ENCODE measurements at places on chromosomes 2 and 18.

DNA sequence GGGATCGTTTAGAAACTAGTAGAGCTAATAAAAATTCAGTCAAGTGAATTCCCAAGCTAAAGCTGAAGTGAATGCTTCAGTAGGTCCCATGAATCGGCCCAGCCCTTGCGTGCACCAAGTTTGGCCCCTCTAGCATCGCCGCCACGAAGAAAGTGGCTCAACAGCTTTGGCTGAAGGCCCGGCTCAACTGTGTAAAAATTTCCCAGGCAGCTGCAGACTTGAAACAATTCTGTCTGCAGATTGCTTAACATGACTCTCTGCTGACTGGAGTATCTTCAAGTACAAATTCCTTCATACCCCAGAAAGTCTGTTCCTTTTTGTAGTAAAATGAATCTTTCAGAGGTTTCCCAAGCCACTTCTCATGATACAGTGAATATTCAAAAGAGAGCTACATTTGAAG is 32.7 kb downstream of the ALMS1 start:
- DNase-seq = no peak

- DNase-seq = no peak
Measured at GRCh38 chr2:60644951-60645350, 91.5 kb upstream of the BCL11A start.

- DNase-seq = no peak
Measured at GRCh38 chr2:149465873-149466272, 121.7 kb downstream of the MMADHC start.

DNA sequence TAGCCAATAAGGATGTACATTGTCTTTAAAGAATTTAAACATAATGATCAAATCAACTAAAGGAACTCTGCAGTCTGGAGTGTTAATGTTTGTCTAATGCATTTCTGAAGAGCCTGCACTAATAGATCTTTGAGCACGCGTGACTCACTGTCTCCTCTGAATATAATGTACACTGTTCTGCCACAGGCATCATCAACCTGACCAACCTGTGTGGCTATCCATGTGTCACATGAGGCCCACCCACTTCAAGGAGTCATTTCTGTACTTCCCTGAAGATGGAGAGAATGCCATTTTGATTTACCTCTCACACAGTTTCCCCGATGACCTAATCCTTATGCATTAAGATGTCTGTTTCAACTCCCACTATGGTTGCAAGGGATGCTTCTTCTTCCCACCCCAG is 434.0 kb upstream of the SPHKAP start:
- DNase-seq = no peak

DNA sequence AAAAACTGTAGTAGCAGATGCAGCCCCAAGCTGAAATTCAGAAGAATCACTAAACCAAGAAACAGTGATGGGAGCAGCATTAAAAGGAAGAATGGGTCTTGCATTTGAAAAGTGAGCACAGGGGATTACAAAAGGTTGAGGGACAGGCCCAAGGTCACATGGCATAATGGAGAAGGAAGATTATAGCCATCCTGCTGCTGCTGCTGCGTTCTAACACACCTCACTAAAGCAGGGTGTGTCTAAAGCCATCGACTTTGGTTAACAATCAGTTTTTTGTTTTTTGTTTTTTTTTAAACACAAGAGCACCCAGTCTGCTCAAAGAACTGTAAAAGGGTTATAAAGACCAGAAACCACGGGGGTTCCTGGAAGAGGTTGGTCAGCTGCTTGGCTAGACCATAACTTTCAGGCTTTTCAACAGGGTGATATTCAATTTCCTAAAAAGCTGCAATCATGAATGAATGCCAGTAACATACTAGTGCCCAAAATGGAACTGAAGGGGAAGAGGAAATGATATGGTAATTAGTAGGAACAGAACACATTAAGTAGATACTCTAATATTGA is 102.6 kb downstream of the MYO5B start:
- no peak for DNase-seq

DNA sequence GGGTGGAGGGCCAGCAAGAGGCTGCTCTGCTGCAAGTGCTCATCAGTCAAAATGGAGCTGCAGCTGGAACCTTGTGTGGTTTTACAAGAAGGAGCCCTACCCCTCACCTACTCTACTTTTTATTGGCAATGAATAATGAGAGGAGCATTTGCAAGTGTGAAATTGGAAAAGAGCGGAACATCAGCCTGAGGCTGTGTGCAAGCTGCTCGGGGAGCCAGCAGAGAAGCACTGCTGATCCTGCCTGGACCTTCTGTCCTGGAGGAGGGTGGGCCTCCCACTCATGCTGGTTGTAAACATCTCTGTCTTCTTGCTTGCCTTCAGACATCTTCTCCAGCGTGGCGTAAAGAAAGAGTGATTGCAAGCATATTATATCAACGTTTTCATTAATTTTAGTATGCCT is 256.2 kb downstream of the DLGAP1 start:
- no peak for DNase-seq

DNA sequence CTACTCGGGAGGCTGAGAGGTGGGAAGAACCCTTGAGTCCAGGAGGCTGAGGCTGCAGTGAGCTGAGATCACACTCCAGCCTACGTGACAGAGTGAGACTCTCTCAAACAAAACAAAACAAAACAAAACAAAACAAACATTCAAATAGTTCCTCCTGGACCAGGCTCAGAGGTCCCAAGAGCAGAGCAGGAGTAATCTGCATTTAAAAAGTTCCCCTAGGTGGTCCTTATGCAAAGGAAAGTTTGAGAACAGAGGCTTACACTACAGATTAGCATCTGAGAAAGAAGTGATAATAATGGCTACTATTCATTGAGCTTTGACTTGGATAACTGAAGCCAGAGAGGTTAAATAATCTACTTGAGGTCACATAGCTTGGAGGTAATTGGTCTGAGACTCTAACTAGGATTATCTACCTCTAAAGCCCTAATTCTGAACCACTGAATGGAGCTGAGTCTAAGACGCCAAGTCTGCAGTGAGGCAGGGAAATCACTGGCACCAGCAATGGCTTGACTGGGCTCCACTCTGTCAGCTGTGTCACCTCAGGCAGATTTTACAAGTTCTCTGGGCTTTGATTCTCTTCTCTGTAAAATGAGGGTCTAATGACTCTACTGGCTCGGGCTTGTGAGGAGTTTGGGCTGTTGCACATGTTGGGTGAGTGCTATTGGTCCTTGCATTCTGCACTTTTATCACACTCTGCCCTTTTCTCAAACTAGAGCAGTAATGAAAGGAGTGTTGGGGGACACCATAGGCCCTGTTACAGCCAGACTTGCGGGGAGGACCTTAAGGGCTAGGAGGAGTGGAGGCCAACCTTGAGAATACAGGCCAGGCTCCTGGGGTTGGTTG is 29.2 kb upstream of the DLX2 start:
- no peak for DNase-seq

DNA sequence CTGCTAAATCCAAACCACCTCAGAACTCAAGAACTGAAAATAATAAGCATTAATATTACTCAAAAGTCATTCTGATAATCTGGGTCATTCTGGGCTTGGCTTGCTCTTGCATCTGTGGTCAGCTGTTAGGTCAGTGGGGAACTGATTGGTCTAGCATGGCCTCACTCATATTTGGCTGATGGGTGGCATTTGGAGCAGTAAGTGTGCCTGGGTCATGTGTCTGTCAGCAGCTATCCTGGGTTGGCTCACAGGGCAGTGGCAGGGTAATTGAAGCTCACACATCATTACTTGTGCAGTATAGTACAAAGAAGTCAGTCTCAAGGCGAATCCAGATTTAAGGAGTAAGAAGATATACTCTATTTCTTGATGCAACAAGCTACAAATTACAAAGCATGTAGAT is 9.6 kb downstream of the RPL37A start:
- DNase-seq = no peak

GRCh38 chr2:196275646-196276352 is 104.4 kb upstream of the STK17B start:
- DNase-seq = no peak

- DNase-seq = no peak
Measured at GRCh38 chr2:134142903-134143302, 111.0 kb upstream of the MGAT5 start.

DNA sequence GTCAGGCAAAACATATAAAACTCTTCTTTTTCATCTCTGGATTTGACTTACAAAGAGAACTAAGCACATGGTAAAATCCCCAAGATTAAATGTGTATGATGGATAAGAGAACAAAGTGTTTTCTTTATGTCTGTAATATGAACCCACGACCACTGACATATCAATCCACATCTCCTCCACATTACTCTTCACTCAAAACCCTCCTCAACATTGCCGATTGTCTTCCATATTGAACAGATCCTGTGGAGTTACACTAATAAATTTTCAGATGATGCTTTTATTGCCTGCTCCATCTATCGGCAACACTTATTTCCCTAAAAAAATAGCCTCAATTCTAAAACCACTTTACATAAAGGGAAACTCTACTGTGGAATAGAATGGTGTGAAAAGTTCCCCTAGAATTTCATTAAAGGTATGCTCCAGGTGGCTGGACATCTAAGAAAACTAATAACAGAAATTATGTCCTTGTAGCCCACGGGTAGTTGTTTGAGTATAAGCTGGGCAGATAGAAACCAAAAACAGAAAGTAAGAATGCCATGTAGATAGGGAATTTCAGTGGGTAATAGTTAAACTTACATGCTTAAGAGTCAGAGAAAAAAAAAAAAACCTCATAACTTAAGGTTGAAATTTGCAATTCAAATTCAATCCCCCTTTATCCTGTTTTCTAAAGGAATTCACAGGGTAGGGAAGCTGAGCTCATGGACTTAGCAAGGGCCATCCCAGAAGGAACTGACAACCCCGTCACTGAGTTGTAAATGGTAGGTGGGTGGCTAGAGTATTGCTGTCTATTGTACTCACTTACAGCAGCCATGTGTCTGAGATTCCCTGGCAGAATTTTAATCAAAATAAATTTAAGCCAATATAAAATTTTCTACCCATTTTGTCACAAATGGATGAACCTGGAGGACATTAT is 305.4 kb upstream of the LYPD1 start:
- no peak for DNase-seq

DNA sequence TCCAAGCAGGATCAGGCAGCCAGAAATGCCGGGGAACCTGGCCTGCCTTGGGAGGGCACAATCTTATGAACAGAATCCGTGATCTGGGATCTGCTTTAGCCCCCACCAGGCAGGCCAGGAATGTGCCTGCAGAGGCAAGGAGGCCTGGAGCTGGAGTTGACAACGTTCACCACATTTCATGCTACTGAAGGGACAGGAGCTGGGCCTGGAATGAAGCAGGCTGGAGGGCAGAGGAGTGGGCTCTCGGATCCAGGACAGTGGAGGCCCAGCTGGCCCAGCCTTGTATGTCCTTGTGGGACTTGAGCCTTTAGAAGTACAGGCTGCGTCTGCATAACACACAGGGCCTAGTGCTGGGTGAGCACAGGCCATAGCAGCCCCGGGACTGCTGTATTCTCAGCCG is 91.8 kb downstream of the KLHL29 start:
- no peak for DNase-seq

GRCh38 chr2:232568161-232568560 is 17.7 kb downstream of the EIF4E2 start:
- DNase-seq = no peak

DNA sequence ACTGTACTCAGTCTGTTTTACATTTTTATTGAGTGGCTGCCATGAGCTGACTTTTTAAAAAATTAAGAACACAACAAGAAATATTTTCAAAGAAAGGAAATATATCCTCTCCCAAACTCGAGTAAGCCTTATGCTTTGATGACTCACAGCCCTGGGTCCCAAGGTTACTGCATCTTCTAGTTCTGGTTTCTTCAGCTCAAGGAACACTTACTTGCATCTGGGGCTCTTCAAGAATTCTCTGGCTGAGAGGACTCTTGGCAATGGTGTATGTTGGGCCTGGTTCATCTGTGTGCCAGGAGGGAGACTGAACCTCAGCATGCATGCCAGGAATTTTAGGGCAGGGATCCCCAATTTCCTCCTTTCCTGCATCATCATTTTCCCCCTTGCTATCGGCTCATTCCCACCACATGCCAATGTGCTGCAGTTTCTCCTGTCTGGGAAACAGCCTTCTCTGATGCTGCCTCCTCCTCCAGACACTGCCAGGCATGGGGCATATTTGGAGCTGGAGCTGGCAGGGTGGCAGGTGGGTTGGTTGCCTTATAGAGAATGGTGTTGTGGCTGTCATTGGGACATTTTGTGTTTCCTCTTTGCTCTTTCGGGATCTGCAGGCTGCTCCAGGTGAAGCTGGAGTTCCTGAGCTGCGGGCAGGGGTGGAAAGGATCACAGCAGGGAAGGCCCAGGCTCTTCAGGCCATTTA is 192.2 kb upstream of the HS6ST1 start:
- no peak for DNase-seq

DNA sequence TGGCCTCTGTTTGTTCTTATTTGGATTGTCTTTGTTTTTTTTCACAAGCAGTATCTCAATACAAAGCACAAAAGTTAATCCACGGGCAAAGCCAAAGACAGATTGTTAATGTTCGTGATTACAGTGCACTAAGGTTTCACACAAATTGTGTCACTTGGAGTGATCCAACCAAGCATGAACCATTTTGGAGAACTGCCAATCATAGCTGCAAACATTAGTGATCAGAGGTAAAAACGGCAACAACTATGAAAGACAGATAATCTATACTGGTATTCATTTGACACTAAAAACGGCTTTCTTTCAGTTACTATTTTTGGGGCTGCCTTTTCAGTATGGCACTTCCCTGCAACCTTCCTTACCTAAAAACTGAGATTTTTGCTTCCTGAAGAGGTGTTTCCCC is 213.1 kb upstream of the GULP1 start:
- no peak for DNase-seq

DNA sequence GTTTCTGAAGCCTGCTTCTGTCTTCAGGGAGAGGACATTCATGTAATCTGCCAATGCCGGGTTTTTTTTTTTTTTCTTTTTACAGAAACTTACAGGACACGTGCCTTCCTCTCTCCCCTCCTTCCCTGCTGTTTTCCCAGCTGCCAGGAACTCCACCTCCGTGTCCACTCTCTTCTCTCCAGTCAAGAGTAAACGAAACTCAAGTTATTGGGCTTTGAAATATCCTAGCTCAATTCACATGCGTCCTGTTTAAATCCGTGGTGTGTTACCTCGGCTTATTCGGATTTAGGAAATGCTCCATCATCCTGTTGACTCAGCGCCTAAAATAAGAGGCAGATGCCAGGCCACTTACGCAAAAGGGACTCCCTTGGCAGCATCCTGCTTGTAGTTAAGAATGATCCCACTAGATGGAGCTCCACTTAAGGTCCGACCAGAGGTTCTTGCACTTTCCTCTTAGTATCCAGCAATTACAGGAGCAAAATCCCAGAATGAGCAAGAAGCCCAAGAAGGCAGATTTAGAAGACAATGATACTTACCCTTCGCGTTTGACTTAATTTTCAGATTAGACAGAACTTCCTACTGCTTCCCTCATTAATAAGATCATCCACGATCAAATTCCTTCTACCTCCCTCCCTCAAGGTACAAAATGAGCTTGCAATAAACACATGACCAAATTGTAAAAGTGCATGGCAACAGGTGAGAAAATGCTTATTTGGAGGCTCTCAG is 97.2 kb upstream of the ZCCHC2 start:
- DNase-seq = peak; percentile 83
